CD4-positive, CD25-positive, alpha-beta regulatory T cell (primary cell): ENCODE measurements at places on chromosomes 7 and 10.

DNA sequence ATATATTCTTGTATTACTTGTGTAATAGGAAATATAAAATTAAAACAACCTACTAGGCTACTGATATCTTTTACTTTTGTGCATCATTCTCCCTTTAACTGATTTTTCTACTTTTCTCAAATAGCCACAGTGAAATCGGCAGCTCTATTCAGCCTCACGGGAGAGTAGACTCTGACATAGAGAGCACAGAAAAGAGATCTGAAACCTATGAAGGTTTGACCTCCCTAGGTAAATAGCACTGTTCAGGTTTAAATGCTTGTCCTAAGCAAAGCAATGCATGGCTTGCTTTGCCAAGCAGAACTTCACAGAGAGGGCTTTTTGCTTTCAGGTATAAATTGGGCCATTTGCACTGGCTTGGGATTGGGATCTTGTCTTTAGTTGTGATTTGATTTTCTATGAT lies 53.1 kb downstream of the ACADSB start:
- DNase-seq = no peak

DNA sequence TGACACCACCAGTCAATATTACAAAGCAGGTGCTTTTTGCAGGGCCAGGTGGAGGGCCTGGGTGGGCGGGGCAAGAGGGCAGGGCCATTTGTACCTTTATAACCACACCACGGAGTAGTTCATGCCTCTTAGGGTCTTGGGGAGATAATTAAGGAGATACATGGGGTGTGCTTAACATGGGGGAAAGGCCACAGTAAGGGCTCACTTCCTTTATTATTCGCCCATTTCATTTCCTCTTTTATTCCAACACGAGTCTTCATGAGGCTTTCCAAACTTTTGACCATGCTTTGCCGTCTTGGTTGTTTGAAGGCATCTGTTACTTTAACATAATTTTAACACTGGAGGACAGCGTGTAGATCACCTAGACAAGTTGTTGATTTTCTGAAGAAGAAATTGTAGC lies 33.3 kb upstream of the LYZL2 start:
- DNase-seq = no peak

DNA sequence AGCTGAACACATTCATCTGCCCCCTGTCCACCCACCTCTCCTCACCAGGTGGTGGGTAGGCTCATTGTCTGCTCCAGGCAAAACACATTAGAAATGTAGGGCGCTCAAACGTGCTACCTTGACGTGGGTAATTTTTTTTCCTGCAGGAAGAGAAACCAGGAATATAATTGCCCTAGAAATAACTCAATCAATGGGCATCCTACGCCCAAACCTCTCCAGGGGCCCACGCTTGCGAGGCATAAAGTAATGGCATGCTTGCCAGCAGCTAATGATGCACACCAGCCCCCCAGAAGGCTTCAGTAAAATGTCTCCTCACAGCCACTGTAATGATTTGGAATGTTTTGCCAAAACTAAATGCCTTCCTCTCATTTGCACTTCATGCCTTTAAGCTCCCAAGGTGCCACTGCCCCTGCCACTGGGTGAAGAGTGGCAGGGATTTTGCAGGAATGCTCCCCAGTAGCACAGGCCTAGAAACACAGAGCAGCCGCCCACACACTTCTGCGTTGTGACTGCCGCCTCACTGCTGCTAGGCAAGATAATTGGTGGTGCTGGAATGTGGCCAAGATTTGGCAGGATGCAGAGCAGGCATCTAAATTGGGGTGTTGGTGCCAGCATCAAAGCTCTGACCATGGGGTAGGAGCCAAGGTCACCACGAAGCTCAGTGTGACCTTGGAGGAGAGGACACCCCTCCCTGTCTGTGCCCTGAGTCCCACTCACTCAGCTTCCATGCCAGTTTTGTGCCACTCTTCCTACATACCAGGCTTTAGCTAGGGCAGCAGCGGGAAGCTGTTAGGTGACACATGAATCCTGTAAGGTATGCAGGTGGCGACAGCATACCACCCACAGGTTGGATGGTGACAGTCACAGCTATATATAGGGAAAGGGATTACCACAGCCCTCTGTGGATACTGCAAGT lies 48.7 kb upstream of the PPP1R3C start:
- no peak for DNase-seq

DNA sequence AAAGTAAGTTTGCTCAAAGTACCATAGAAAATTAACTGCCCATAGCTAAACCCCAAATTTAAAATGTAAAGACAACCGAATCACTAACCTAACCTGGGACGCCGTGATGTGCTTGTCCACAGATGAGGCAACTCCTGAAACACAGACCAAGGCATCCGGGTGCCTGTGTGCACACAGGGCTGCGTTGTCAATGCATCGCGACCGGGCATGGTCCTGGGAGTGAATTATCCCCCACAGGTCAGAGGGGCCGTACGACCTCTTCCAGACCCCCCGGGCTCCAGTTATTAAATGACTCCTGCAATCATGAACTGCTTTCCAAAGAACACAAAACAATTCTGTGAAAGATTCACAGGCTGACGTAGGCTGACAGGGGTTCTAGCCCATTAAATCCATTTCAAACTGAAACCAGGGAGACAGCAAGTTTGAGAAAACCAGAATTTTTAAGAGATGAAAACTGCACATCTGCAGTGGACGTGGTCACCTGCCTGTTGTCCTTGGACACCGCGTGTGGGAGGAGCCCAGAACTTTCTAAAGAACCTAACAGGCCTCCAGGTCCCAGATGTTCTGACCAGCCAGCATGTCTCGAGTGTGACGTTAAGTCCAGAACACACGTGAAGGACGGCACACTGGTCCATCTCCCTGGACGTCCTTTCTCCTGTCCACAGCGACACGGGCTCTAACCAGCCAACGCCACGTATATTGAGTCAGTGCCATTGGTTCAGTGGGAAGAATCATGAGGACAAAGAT lies 297.8 kb downstream of the DNAJB6 start:
- no peak for DNase-seq

DNA sequence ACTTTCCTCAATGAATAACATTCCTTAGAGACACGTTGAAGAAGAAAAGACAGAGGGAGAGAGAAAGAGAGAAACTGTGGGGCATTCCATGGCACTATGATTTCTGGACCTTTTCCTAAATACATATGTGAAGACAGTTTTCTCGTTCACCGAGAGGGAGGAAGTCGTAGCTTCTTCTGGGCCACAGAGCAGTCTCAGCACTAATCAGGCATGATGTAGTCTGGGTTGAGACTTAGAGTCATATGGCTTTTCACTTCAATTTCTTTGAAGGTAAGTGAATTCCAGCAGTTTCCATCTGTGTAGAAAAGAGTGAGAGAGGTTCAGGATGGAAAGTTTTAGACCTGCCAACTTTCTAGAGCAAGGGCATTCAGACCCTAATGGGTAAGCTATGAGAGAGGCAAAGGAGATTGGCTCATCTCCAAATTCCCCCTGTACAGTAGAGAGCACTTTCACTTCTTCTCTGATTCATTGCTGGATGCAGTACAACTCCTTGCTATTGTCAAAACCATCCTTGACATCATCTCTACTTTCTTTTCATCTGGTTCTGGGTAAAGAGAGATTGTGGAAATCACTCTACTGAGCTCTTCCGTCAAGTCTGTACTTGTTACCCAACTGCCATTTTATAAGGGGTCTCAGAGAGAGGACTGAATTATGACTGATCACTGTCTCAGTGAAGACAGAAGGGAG lies 31.5 kb upstream of the OR9A4 start:
- DNase-seq = no peak

DNA sequence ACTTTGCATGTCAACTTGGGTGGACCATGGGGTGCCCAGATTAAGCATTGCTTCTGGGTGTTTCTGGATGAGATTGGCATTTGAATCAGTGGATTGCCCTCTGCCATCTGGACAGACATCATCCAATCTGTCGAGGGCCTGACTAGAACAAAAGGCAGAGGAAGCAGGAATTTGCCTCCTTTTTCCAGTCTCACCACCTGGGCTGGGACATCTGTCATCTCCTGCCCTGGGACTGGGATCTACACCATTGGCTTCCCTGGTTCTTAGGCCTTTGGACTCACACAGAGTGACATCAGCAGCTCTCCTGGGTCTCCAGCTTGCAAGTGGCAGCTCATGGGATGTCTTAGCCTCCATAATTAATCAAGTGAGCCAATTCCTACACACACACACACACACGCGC lies 10.3 kb downstream of the SLC13A4 start:
- no peak for DNase-seq

- no peak for DNase-seq
These were observed 58.9 kb upstream of the SHH start for GRCh38 chr7:155871211-155871610.

GRCh38 chr10:24889639-24890038 lies 62.8 kb downstream of the PRTFDC1 start:
- DNase-seq = no peak

GRCh38 chr10:17780727-17781126 lies 28.4 kb upstream of the MRC1 start:
- DNase-seq = no peak

DNA sequence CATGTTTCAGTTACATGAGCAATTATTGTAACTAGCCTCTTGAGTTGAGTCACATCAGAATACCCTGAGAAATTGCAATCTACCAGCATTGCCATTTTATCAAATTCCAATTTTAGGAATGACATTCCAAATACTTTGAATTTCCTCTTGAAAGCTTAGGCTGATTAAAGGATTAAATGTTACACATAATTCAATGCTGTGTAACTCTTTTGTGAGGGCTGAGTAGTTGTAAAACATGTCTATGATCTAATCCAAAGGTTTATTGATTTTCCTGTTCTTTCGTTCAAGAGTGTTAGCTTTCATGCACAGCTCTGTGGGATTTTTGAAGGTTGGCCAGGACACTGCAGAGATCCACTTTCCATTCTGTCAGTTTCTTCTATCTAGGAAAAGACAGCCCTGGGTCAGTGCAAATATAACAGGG lies 193.1 kb downstream of the SORCS1 start:
- DNase-seq = no peak

DNA sequence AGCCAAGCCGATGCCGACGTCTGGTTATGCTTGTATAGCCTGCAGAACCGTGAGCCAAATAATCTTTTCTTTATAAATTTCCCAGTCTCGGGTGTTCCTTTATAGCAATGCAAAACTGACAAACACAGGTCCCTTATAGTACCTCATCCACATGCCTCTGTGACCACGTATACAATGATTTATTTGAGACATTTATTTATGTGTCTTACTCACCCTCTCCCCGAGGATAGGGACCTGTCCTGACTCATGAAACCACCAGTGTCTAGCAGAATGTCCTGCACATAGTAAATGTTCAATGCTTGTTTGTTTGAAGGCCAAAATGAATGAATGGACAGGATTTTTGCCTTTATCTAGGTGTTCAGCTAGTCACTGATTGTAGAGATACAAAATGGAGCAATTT lies 147.9 kb upstream of the FZD8 start:
- no peak for DNase-seq
